ENCODE measurements at places on chromosomes 7 and 10.

GRCh38 chr7:48755061-48755555 lies 169.2 kb upstream of the CDC14C start:
- no peak for DNase-seq

DNA sequence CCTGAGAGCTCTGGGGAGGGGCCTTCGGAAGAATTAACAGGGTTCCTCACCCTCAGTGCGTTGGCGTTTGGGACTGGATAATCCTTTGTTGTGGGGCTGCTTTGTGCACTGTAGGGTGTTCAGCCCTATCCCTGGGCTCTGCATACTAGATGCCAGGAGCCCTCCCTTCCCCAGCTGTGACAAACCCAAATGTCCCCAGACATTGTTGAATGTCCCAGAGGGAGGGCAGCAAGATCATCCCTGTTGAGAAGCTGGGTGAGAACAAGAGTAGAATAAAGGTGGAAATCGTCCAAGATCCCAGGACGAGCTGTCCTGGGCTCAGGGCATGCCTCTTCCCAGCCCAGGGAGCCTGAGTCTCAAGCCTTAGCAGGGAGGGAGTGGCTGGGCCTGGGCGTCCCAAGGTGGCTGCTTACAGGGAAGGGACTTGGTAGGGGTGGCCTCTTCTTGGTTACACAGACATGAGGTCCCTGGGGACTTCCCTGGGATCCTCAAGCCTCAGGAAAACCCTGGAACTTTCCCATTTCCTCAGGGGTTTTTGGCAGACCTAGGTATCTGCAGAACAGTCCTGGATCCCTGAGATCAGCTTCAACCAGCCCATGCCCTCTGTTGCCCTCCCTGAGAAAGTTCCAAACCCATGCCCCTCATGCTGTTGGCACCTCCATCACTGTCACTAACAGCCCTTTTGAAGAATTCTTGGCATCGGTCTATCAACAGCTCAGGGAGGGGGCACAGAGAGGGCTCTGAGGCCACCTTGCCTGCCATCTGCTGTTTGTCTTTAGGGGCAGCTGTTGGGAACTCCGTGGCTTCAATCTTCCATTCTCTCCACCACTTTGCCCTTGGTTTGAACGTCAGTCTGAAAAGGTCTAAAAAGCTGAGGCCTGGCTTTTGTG lies 53.7 kb downstream of the GOLGA7B start:
- no peak for DNase-seq

DNA sequence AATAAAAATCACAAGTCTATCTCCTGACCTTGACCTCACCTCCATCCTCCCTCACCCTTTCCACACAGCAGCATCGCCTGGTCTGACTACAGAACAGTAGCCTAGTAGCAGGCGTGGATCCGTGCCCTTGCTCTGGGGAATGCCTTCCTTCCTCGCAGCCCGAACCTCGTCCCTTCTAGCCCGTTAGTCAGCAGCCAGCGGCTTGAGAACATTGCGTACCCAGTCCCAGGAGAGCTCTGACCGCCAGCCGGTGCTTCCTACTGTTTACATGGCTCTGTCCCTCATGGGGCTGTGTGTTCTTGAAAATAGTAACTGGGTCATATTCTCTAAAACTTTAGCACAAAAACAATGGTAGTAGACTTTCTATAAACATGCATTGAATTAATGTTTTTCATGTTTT lies 682.7 kb upstream of the IGFBP3 start:
- DNase-seq, result no peak

DNA sequence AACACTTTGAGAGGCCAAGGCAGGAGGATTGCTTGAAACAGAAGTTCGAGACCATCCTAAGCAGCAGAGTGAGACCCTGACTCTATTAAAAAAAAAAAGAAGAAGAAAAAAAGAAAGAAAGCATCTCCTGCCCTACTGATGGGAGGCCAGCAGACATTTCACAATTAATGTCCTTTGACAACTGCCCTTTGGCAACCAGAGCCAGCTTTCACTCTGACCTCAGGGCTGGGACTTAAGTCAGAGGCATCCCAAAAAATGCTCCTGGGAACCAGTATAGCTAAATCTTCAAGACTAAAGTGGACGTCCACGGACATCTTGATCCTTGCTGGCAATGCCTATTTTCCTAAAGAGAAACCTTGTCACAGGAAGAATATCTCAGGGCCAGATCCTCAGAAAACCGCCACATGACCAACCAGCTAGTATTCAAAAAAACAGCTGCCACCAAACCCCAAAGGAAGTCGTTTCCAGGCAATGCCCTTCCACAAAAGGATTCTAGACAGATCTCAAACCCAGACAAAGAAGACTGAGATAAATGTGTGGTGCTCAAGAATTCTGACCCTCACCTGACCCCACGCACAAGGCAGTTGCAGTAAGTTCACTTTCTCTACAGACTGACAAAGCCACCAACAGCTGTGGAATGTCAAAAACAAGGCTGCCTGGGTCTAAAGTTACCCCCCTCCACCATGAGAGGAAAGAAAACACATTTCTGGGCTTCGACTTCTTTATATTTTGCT lies 18.4 kb downstream of the GFRA1 start:
- DNase-seq, result no peak

DNA sequence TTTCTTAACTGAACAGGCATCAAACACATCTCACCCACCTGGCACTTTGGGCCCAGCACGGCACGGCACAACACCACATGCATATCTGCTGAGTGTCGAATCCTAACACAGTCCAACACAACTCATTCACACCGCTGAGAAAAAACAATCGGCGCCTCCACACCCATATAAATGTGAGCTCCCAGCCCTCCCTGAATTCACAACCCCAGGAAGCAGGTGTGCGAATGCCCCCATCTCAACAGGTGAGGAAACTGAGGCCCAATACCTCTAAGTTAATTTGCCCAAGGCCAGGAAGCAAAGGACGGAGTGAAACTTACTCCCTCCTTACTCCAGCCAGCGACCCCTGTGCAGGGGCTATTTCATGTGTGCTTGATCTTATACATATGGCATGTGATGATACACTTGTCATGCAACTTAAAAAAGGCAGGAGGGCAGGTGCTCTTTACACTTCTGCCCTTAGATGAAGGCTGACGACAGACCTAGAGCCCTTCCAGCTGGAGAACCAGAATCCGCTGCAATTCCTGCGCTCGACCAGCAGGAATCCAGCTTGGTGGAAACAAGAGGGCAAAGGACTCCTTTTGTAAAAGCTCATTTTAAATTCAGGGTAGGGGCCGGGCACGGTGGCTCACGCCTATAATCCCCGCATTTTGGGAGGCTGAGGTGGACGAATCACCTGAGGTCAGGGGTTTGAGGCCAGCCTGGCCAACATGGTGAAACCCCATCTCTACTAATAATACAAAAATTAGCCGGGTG lies 116.0 kb downstream of the LARP4B start:
- DNase-seq, result no peak

DNA sequence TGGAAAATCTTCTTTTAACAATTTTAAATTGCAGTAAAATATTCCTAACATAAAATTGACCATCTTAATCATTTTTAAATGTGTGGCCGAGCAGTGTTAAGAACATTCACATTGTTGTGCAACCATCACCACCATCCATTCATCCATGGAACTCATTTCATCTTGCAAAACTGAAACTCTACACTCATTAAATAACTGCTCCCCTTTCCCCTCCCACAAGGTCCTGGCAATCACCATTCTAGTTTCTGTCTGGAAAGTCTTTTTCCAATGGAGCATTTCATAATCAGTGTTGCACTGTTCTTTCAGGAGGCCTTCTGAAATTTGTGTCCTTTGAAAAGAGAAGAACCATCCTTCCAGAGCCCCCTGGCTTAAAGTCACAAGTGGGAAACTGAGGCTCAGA lies 233.1 kb downstream of the PLXNA4 start:
- DNase-seq, result no peak

DNA sequence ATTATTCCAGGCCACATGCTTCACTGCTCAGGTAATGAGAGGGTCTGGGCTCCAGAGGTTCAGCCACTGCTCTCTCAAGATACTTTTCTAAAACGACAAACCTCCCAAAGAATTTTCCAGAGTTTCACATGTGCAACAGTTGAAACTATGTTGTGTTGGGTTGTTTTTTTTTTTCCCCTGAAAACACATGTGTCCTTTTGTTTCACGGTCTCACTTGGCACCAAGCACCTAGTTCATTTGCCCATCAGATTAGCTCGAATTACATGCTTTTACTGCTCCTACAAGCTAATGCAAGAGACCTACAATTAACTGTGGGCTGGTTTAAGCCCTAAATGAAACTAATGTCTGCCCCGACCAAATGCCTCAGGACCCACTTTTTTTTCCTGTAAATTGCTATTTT lies 313.3 kb downstream of the FGFR2 start:
- DNase-seq, result no peak

DNA sequence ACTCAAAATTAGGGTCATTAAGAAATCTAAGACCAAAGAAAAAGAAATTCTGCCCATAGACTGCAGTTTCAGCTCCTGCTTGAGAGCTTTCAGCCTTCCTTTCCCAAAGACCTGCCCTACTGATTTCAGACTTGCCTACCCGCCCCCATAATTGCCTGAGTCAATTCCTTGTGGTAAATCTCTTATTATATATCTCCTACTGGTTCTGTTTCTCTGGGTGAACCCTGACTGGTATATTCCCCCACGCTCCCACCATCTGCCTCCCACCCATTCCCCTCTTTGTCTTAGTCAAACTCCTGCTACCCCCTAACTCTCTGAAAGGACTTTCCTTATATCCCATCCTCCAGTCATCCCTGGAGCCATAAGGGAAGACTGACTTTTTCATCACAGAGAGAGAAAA lies 64.7 kb upstream of the MET start:
- no peak for DNase-seq

DNA sequence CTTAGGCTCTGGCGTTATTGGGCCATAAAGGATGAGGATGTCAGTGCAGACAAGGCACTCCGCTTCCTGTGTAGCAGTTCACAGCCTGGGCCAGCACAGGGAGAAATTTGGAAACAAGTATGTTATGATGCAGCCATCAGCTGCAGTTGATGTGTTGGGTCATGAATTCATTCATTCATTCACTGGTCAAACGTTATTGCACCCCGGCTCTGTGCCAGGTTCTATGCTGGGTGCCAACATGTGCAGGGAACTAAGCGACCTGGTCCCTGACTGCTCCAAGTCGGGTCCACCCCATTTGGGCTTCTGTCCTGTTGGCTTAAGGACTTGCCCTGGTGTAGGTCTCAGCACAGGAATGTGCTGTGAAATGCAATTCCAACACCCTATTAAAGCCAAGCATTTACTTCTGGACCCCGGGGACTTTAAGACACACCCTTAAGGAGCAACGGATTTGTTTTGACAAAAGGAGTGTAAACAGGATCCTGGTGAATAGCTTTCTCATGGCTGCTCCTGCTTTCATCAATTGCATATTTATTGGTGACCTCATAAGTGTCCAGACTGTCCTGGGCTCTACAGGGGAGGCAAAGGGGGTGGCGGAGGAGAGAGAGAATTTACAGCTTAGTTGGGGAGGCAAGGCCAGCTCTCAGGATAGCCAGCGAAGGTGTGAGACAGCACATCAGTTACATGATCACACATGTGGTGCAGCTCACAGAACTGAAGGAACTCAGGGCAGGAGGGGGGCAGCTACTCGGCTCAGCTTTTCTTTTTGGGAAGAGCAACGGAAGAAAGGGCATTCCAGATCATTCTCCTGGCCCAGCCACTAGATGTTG lies 158.6 kb downstream of the GRK5 start:
- DNase-seq, result no peak

DNA sequence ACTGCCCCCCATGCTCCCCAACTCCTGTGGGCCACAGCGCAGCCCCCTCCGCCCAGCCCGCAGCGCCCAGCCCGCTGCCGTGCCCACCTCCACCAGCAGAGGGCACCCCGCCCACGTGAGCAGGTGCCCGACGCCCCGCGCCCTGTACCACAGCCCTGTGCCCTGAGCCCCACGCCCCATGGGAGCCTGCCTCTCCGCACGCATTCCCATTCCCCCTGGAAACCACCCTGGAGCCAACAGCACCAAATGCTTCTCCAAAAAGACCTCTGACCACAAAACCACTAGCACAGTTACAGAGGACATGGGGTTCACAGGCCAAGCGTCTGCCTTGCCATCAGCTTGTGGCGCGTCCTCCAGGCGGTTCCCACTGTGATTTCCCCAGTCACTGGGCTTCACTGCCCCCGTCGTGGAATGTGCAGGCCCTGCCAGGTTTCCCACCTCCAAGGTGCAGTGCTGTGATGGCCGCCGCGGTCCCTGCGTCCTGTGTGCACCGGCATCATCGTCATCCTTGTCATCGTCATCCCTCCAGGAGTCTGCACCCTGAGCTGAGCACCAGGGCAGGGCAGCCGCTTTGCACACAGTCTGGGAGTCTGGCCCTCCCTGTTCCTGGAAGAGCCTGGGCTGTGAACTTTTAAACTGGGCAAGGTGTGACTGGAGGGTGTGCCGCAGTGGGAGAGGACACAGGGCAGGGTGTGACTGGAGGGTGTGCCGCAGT lies 61.7 kb downstream of the PWWP2B start:
- peak; percentile 59 for DNase-seq

GRCh38 chr7:157434231-157434630 lies 97.4 kb downstream of the DNAJB6 start:
- no peak for DNase-seq

- no peak for DNase-seq
These were observed 456.7 kb upstream of the FOXK1 start for GRCh38 chr7:4225361-4225771.

- no peak for DNase-seq
These were observed 452.4 kb upstream of the PHF14 start for GRCh38 chr7:10521306-10521705.

GRCh38 chr7:142790555-142790954 lies 19.8 kb downstream of the PRSS2 start:
- no peak for DNase-seq

DNA sequence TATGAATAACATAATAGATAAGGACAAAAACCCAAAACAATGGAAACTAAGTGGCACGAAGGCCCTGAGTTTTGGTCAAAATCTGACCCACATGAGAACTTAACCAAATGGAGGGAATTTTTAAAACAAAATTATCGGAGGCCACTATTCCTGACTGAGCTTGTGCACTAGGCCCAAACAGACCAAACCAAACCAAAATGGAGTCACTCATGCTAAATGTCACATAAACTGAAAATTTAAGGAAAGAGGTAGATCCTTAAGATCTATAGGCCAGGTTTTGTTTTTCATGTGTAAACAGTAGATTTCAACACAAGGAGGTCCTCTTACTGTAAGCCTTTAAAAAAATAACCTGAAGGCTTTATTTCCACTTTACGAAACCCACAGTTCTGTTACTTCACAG lies 3.8 kb upstream of the ZNF92 start:
- DNase-seq, result no peak

- DNase-seq, result no peak
These were observed 2.8 kb downstream of the MLLT10 start for GRCh38 chr10:21536874-21537273.

- peak; percentile 47 for DNase-seq
These were observed 123.1 kb upstream of the ADO start for GRCh38 chr10:62681211-62681940.

DNA sequence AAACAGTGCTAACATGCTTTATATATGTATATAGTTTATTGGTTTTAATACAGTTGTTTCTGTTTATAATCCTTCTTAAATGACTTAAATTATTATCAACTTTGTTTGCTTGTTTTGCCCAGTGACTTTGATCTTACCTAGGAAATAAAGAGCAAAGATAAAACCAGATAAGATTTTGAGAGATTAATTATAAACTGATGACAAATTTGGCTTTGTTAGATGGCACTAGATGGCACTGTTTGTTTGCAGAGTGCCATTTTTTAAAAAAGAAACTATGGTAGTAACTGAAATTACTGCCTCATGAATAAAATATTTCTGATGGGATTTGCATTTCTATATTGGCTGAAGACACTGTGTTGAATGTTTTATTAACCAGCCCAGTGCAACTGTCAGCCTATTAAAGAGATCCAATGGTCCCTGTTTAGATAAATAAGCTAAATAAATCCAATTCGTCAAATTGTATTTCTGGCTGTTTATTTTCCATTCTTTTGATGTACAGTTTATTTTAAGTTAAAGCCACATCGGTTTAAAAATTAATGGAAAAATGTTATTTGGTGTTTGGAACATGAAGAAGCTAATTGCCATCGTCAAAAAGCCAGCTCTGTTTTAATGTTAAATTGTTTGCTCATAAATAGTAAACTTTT lies 28.7 kb downstream of the VTI1A start:
- no peak for DNase-seq
